Hematopoietic multipotent progenitor cell treated with erythropoietin and hydrocortisone succinate and interleukin-3 and kit ligand, for 15 days (in vitro differentiated cells): ENCODE measurements at places on chromosomes 1 and 21.

DNA sequence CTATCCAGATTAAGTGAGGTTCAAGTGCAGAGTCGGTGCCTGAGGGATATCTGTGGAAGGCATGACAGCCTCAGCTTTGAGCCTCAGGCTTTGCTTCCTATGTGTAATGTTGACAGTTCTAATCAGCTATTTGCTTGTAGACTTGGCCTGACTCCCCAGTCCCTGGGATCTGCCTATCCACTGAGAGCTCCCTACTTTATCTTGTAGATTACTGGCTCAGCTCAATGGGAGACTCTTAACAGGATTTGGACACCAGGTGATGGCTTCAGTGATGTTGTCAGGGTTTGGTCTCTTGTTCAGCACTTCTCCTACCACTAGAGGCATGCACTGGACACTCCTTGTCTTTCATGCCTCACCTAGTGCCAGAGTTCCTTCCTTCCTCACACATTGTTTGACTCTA is 126.6 kb upstream of the BEND5 start:
- DNase-seq = no peak

DNA sequence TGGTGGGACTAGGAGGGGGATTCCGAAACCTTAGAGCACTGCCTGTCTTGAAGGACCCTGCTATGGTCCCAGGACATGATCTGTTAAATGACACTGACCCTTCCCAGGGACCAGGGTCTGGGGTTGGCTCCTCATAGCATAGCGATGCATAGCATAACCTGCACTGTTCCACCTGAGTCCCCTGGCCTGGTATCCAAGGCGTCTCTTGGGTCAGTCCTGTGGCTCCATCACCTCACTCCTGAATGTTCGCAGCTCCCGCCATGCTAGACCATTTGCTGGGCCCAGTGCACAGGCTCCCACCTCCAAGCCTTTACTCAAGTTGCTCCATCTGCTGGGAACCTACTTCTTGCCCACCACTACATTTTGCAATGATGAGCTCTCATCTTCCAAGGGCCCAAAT is 39.0 kb upstream of the MAGOH start:
- DNase-seq = no peak

GRCh38 chr1:157920748-157921147 is 72.7 kb upstream of the KIRREL1 start:
- no peak for DNase-seq

DNA sequence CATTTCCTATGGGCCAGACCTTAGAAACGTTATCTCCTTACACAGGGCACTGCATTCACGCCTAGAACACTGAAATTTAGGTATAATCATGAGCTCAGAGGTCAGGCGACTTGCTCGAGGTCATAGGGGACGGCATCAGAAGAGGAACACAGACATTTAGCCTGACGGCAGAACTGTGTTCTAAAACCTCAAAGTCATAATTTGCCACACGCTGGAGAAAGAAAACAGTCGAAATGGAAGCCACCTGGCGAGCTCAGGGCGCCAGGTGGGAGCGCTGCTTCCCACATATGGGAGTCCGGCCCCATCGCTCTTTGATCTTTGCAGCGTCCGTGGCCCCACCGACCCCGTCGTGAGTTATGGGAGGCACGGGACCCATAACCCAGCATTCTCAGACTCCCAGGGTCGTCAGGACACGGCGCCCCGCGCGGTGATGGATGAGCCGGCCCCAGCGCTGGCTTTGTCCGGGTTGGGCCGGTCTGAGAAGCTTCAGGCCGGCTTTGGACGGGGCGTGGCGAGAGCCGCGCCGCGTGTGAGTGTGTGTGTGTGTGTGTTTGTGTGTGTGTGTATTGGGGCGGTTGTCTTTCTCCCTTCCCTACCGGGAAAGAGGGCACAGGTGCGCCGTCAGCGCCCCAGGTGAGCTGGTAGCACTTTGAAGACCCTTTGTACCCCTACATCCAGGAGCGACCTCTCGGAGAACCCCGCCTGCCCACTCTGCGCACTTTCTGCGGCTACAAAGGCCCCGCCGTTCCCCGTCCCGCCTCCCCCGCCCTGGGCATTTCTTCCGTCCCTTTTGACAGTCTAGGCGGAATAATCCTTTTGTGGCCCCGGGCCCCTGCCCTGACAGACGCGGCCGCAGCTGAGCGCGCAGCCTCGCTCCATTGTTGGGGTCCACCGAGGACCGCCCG is 861 bp upstream of the DRAXIN start:
- no peak for DNase-seq

- DNase-seq = no peak
Measured at GRCh38 chr1:158951956-158952355, 20.6 kb downstream of the PYHIN1 start.

GRCh38 chr1:85137660-85138059 is 63.2 kb downstream of the SYDE2 start:
- no peak for DNase-seq

- DNase-seq = no peak
Measured at GRCh38 chr1:58769809-58770320, 14.0 kb downstream of the JUN start.

- no peak for DNase-seq
Measured at GRCh38 chr1:14522926-14523241, 75.6 kb upstream of the KAZN start.

- DNase-seq = no peak
Measured at GRCh38 chr1:156090138-156090839, 8.0 kb upstream of the MEX3A start.

DNA sequence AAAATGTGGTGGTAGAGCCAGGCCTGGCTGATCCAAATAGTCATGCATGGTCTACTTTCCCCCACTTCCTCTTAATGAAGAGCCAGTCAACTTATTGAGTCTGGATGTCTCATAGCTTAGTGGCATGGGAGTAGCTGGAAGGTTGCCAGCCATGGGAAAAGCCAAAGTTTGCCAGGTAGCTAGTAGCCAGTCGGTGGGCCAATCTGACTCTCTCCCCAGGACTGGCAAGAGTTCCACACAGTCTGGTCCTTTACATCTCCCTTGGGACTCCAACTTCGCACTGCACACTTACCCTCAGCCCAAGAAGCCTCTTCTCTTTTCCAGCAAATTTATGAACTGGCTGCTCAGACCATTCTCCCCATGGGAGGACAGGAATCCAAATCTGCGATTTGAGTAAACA is 8.3 kb downstream of the WARS2 start:
- DNase-seq = no peak

DNA sequence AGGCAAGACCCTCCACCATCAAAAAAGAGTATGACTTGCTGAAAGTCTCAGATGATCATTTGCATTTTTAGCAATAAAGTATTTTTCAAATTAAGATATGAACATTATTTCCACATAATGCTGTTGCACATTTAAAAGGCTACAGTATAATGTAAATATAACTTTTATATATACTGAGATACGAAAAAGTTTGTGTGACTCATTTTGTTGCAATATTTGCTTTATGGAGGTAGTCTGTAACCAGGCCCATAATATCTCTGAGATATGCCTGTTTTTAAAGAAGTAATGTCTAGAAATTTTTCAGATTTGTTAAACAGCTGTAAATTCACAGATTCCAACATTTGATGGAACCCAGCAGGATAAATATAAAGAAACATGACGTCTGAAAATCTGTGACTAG is 86.7 kb downstream of the MAN1A2 start:
- no peak for DNase-seq

DNA sequence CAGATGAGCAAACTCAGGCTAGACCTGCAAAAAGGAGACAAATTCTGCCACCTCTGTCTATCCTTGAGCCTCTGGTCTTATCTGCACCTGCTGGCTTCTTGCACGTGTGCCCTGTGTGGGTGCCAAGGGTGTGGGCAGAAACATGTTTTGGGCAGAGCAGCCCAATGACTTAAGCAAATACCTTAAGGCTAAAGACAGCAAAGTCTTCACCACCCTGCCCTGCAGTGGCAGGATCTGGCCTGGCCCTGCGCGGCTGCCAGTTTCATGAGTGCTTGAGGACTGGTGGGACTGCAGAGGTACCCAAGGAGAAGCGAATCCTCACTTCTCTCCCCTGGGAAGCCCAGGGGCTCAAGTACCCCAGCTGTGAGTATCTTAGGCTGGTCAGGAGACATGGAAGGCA is 3.8 kb upstream of the SLC26A9 start:
- DNase-seq = peak; percentile 73

DNA sequence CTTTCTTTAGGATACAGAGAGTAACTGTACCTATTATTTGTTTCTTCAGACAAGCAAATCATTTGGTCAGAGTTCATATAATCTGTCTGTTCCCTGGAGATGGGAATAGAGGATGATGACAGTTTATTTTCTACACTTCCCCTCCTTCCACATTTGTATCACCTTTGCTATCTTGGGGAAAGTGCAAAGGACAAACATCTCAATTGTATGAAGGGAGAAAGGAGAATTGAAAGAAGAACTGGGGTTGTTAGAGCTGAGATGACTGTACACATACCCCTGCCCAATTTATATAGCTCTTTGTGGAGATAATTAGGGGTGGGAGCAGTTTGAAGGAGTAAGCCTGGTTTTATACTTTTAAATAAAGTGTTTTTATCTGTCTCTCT is 14.0 kb downstream of the POLR3GL start:
- DNase-seq = no peak

- DNase-seq = no peak
Measured at GRCh38 chr1:183515002-183515689, 42.8 kb downstream of the SMG7 start.

DNA sequence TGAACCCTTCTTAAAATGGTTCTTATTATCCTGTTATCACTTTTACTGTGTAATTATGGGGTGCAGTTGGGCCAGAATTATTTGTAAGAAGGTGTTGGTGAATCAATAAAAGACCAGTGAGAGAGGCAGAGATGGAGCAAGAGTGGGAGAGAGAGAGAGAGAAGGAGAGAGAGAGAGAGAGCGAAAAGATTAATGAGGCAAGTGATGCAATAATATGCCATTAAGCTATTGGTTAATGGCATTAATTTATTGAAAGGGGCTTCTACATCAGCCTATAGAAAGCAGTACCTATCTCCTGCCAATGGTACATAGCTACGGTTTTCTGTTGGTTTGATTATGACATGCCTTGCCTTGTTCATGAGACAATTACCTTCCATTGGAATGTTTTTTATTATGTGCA is 388.7 kb downstream of the RPS6KC1 start:
- no peak for DNase-seq

DNA sequence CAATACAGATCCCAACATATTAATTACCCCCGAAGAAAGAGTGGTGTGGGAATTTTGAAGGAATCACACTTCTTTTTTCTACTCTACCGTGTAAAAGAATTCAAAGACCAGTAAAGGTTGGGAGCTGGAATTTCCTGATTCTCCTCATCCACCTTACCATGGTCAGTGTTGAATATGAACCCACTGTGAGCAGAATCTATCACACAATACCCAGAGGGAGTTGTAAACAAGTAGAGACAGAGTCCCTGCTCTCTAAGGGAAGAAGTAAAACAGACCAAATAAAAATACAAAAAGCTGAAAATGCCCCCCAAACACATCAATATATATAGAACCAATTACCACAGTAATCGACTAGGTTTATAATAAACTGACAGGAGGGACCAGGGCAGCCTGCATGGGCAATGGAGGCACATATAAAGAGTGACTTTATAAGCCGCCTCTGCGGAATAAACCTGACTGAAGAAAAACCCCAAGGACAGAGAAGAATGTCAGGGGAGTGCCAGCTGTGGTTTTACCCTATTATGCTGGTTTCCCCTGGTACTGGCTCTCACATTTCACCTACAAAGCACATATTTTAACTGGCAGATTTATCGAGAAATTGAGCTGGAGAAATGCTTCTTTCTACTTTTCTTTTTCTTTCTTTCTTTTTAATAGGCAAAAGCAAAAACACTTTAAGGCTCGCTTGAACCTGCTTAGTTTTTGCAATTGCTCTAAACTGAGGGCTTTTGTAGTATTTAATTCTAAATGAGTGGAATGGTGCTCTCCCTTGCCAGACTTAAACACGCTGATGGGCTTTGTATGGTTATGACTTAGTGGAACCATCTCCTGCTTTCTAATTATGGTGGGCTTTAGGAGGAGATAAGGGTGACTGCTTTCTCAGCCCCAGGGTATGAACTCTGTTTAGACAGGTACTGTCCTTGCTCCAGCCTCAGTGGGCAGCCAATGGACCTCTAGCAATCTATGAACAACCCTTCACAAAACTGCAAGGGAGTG is 244.8 kb downstream of the ASTN1 start:
- DNase-seq = no peak

- no peak for DNase-seq
Measured at GRCh38 chr1:216812966-216813365, 89.7 kb upstream of the ESRRG start.

GRCh38 chr1:214472364-214472763 is 79.0 kb downstream of the PTPN14 start:
- DNase-seq = no peak

DNA sequence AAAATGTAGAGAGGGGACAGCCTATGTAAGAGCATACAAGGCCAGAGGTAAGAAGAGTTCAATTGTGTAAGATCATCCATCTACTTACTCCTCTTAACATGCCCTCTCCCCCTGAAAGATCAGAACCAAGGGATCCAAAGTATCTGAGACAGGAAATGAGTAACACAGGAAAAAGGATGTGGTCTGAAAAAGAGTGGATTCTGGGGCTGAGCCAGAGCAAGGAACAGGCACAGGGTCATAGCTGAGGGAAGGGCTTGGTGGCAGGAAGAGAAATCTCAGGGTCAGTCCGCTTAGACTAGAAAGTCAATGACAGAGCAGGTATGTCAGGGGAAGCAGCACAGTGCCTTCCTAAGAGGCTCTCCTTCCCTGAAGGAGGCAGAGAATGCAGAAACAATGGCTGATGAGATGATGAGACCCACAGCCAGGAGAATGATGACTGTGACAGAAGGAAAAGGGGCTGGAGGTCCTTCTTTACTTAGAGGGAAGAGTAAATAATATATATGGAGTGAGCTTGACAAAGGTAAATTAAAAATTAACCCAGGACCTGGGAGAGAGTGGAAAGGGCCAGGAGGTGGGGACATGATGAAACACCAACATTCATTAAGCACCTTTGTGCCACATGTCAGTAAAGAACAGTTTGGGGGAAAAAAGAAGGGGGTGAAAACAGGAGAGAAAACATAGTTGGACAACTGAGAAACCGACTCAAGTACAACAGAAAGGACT is 26.2 kb upstream of the A3GALT2 start:
- DNase-seq = no peak

DNA sequence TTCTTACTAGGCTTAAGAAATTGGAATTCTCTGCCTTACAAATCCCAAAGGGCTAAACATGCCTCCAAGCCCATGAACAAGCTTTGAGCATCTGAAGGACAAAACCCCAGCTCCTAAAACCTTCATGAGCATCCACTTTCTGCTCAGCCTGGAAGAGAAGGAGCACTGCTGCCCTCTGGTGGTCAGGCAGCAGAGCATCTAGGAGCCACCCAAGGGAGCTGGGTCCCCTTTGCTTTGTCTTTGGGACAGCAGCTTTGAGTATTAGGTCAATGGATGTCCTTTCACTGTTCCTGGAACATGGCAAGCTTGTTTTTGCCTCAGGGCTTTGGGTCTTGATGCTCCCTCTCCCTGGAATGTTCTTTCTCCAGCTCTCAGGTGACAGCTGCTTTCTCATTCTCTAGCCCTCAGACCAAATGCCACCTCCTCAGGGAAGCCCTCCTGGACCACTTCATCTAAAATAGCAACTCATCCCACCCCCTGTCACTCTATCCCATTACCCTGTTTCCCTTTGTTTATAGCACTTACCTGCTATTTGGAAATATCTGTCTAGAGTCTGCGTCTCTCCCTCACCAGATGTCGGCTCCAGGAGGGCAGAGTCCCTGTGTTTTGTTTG is 25.7 kb downstream of the RAB7B start:
- DNase-seq = peak; percentile 77

GRCh38 chr1:87707411-87707810 is 378.7 kb downstream of the LMO4 start:
- DNase-seq = no peak

- DNase-seq = no peak
Measured at GRCh38 chr21:42360317-42360716, 6.0 kb downstream of the TFF1 start.
